ENCODE measurements at places on chromosomes 4 and X.

- no peak for DNase-seq
- H3K27ac ChIP-seq = no peak overlapping the region
- H3K4me3 ChIP-seq = no peak overlapping the region
- no peaks in the 10 kb centered on the region for H3K36me3 ChIP-seq
- no peaks in the 10 kb centered on the region for H3K27me3 ChIP-seq
- H3K4me1 ChIP-seq = no peaks in the 10 kb centered on the region
Measured at GRCh38 chr4:7341491-7342222, 93.1 kb downstream of the PSAPL1 start.

- no peak for DNase-seq
- H3K4me3 ChIP-seq = no peak overlapping the region
- no peaks in the 10 kb centered on the region for H3K36me3 ChIP-seq
- H3K27me3 ChIP-seq = no peaks in the 10 kb centered on the region
Measured at GRCh38 chr4:16597845-16598596, 300.4 kb downstream of the LDB2 start.

GRCh38 chr4:12965334-12965733 is 518.8 kb downstream of the RAB28 start:
- no peaks in the 10 kb centered on the region for H3K27me3 ChIP-seq
- H3K4me3 ChIP-seq = no peak overlapping the region
- no peak overlapping the region for H3K27ac ChIP-seq
- no peaks in the 10 kb centered on the region for H3K4me1 ChIP-seq
- no peaks in the 10 kb centered on the region for H3K36me3 ChIP-seq

- no peaks in the 10 kb centered on the region for H3K27me3 ChIP-seq
- no peak overlapping the region for H3K27ac ChIP-seq
- H3K4me3 ChIP-seq = no peak overlapping the region
- no peak for DNase-seq
- H3K4me1 ChIP-seq = no peaks in the 10 kb centered on the region
Measured at GRCh38 chr4:141241986-141242385, 21.3 kb downstream of the ZNF330 start.

DNA sequence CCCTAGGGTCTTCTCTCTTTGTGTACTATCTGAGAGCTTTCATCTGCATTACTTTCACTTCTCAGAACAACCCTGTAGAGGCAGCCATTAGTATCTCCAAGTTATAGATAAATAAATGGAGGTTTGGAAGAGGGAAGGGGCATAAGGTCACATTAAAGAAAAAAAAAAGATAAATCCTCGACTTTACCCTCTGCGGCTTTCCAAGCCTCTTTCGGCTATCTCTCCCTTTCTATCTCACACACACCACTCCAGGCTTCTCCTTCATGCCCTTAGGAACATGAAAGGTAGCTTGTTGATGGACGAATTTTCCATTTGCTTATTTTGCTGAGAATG is 660 bp upstream of the ARHGEF9 start:
- H3K4me3 ChIP-seq = no peak overlapping the region
- no peaks in the 10 kb centered on the region for H3K27me3 ChIP-seq
- H3K27ac ChIP-seq = no peak overlapping the region
- no peaks in the 10 kb centered on the region for H3K36me3 ChIP-seq
- DNase-seq = no peak
- peaks cover 10% of the 10 kb centered on the region for H3K4me1 ChIP-seq

- no peaks in the 10 kb centered on the region for H3K4me1 ChIP-seq
- peaks cover 2% of the 10 kb centered on the region for H3K27me3 ChIP-seq
- no peak for DNase-seq
- no peak overlapping the region for H3K4me3 ChIP-seq
Measured at GRCh38 chr4:7206911-7207567, 14.7 kb downstream of the SORCS2 start.

DNA sequence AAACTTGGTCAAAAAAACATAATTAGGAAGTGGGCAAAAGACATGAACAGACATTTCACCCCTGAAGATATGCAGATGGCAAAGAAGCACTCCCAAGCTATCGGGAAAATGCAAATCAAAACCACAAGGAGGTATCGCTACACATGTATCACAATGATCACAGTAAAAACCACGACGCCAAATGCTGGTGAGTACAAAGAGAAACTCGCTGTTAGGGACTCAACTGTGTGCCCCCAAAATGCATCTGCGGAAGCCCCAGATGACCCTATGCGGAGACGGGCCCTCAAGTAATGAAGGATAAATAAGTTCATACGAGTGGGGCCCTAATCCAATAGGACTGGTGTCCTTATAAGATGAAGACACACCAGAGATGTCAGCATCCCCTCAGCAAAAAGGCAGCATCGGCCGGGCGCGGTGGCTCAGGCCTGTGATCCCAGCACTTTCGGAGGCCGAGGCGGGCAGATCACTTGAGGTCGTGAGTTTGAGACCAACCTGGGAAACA is 10.2 kb downstream of the GAK start:
- DNase-seq = peak; percentile 33
- no peak overlapping the region for H3K4me3 ChIP-seq
- peaks cover 3% of the 10 kb centered on the region for H3K36me3 ChIP-seq

- H3K4me3 ChIP-seq = no peak overlapping the region
- no peak overlapping the region for H3K27ac ChIP-seq
- no peaks in the 10 kb centered on the region for H3K27me3 ChIP-seq
- H3K36me3 ChIP-seq = no peaks in the 10 kb centered on the region
- DNase-seq = no peak
- H3K4me1 ChIP-seq = no peaks in the 10 kb centered on the region
Measured at GRCh38 chr4:138775890-138776289, 239.7 kb upstream of the NOCT start.

DNA sequence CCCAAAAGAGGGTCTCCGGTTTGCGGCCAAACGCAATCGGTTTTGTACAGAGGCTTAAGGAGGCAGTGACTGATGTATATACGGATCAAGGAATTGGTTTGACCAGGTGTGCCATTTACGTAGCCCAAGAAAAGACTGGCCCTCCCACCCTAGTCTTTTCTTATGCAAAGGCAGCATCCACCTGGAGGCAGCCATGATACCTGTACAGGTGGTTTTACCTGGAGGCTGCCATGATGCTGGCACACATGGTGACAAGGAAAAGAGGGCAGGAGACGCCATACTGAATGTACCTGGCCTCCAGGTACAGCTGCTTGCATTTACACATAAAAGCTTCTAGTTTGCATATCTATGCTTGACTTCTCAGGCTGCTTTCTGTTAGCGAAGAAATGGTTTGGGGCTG is 917.7 kb upstream of the INTU start:
- H3K4me3 ChIP-seq = no peak overlapping the region
- no peaks in the 10 kb centered on the region for H3K36me3 ChIP-seq
- no peak for DNase-seq
- no peaks in the 10 kb centered on the region for H3K4me1 ChIP-seq

DNA sequence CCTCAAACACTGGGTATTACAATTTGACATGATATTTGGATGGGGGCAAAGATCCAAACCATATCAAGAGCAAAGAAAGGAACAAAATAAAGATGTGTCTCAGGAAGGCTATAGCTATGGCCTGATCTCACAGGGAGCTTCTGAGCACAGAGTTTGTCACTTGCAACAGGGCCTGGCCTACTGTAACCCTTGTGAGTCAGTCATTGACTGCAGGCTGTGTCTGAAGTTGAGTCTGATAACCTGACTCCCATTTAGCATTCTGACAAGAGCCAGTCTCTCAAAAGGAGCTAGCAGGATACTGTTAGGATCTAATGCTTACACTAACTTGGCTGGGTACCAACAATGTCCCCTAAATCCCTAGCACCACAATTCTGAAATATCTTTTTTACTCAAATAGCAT is 612.5 kb upstream of the TECRL start:
- no peaks in the 10 kb centered on the region for H3K27me3 ChIP-seq
- no peaks in the 10 kb centered on the region for H3K36me3 ChIP-seq
- DNase-seq = no peak
- no peak overlapping the region for H3K27ac ChIP-seq
- H3K4me3 ChIP-seq = no peak overlapping the region

GRCh38 chrX:133681897-133682296 is 266.6 kb upstream of the GPC4 start:
- H3K27ac ChIP-seq = no peak overlapping the region
- DNase-seq = no peak
- H3K4me1 ChIP-seq = no peaks in the 10 kb centered on the region
- H3K27me3 ChIP-seq = no peaks in the 10 kb centered on the region

GRCh38 chrX:150146271-150146896 is 208.1 kb upstream of the EOLA2 start:
- no peaks in the 10 kb centered on the region for H3K36me3 ChIP-seq
- H3K27ac ChIP-seq = no peak overlapping the region
- H3K27me3 ChIP-seq = no peaks in the 10 kb centered on the region
- no peak overlapping the region for H3K4me3 ChIP-seq
- no peak for DNase-seq

GRCh38 chr4:7959078-7959477 is 19.4 kb upstream of the AFAP1 start:
- peaks cover 19% of the 10 kb centered on the region for H3K4me1 ChIP-seq
- no peak overlapping the region for H3K4me3 ChIP-seq
- no peaks in the 10 kb centered on the region for H3K27me3 ChIP-seq
- H3K36me3 ChIP-seq = no peaks in the 10 kb centered on the region
- no peak overlapping the region for H3K27ac ChIP-seq

GRCh38 chrX:4830880-4831557 is 1117.6 kb upstream of the PRKX start:
- H3K4me1 ChIP-seq = no peaks in the 10 kb centered on the region
- H3K36me3 ChIP-seq = no peaks in the 10 kb centered on the region
- no peak for DNase-seq
- no peak overlapping the region for H3K4me3 ChIP-seq
- no peaks in the 10 kb centered on the region for H3K27me3 ChIP-seq

DNA sequence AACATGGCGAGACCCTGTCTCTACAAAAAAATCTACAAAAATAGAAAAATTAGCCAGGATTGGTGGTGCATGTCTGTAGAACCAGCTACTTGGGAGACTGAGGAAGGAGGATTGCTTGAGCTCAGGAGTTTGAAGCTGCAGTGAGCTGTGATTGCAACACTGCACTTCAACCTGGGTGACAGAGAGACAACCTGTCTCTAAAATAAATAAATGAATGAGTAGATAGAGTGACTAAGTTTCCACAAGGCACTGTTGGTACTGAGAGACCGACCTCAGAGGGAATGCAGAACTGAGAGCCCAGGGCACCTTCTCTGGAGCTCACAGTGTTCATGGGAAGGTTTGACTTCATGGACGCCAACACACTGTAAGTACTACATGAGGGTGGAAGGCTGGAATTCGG is 26.7 kb upstream of the ARSD start:
- H3K4me1 ChIP-seq = no peaks in the 10 kb centered on the region
- DNase-seq = no peak
- H3K4me3 ChIP-seq = no peak overlapping the region
- no peaks in the 10 kb centered on the region for H3K27me3 ChIP-seq

- no peaks in the 10 kb centered on the region for H3K27me3 ChIP-seq
- no peaks in the 10 kb centered on the region for H3K36me3 ChIP-seq
- H3K4me3 ChIP-seq = no peak overlapping the region
- DNase-seq = no peak
- no peak overlapping the region for H3K27ac ChIP-seq
Measured at GRCh38 chrX:39630344-39630743, 467.4 kb downstream of the BCOR start.

DNA sequence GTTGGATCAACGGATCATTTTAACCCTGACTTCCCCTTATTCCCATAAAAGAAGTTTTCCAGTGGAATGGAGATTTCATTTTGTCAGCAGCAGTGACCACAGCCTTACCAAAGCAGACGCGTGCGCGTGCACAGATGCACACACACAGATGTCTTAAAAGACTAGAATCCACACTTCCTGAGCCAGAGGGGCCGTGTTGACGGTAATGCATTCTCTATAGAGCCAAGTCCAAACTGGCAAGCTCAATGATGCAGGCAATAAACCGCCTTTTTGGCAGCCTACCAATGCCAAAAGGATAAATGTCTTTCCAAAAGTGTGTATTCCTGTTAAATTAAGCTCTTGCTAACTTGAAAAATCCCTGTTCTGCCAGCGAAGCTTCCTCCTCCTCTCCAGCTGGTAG is 18.8 kb upstream of the CLDN34 start:
- no peak overlapping the region for H3K27ac ChIP-seq
- no peaks in the 10 kb centered on the region for H3K36me3 ChIP-seq
- H3K27me3 ChIP-seq = no peaks in the 10 kb centered on the region
- no peak overlapping the region for H3K4me3 ChIP-seq

GRCh38 chr4:41060352-41061334 is 153.7 kb downstream of the APBB2 start:
- H3K4me3 ChIP-seq = no peak overlapping the region
- no peak overlapping the region for H3K27ac ChIP-seq
- H3K4me1 ChIP-seq = no peaks in the 10 kb centered on the region
- H3K36me3 ChIP-seq = no peaks in the 10 kb centered on the region
- no peak for DNase-seq
- H3K27me3 ChIP-seq = no peaks in the 10 kb centered on the region

DNA sequence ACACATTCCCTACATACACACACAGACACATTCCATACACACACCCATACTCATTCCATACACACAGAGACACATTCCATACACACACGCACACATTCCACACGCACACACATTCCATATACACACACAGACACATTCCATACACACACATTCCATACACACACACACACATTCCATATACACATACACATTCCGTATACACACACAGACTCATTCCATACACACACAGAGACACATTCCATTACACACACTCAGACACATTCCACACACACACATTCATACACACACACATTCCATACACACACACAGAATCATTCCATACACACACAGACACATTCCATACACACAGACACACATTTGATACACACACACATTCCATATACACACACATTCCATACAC is 15.2 kb downstream of the LINC00632 start:
- H3K36me3 ChIP-seq = no peaks in the 10 kb centered on the region
- H3K4me3 ChIP-seq = no peak overlapping the region
- H3K27ac ChIP-seq = no peak overlapping the region
- H3K27me3 ChIP-seq = no peaks in the 10 kb centered on the region
- H3K4me1 ChIP-seq = no peaks in the 10 kb centered on the region
- DNase-seq = no peak

DNA sequence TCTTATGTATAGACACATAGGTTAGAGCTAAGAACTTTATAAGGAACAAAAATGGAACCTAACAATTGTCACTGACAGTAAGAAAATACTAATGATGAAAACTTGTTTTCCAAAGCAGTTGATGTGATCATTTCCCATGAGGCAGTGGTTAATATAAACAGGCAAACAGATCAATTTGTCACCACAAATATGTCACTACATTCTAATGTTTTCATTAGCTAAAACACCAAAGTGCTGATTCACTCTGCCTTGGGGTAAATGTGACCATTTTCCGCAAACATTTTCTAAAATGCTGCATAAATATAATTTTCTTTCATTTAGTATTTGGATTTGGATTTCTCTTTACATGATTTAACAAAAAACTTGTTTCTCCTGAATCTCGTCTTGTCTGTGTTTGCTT is 408.9 kb upstream of the CTSO start:
- no peak for DNase-seq
- H3K27ac ChIP-seq = no peak overlapping the region
- no peaks in the 10 kb centered on the region for H3K27me3 ChIP-seq
- no peaks in the 10 kb centered on the region for H3K36me3 ChIP-seq
- H3K4me3 ChIP-seq = no peak overlapping the region

- no peaks in the 10 kb centered on the region for H3K4me1 ChIP-seq
- no peak for DNase-seq
- no peak overlapping the region for H3K4me3 ChIP-seq
- H3K27me3 ChIP-seq = no peaks in the 10 kb centered on the region
- H3K27ac ChIP-seq = no peak overlapping the region
- H3K36me3 ChIP-seq = no peaks in the 10 kb centered on the region
Measured at GRCh38 chrX:46204721-46205422, 340.3 kb downstream of the ZNF674 start.

Data from CD4-positive, alpha-beta T cell (primary cell).